Hypothalamus (tissue), 51 donors: ENCODE measurements at places on chromosomes 13 and 19.

DNA sequence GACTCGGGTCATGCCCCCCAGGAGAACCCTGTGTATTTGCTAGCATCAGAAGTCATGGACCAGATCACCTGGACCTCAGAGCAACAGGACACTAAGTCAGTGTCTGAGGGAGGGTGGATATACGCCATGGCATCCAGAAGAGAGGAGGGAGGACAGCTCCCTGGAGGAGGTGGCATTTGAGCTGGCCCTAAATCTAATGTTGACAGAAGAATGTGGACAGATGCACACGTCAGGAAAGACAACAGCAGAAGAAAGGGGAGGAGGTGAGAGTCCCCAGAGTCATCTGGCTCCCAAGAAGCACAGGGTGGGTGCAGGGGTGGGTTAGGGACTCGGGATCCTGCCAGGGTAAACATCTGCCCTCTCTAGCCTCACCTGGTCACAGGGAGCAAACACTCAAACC lies 24.5 kb upstream of the CCNE1 start:
- DNase-seq, result no peak

DNA sequence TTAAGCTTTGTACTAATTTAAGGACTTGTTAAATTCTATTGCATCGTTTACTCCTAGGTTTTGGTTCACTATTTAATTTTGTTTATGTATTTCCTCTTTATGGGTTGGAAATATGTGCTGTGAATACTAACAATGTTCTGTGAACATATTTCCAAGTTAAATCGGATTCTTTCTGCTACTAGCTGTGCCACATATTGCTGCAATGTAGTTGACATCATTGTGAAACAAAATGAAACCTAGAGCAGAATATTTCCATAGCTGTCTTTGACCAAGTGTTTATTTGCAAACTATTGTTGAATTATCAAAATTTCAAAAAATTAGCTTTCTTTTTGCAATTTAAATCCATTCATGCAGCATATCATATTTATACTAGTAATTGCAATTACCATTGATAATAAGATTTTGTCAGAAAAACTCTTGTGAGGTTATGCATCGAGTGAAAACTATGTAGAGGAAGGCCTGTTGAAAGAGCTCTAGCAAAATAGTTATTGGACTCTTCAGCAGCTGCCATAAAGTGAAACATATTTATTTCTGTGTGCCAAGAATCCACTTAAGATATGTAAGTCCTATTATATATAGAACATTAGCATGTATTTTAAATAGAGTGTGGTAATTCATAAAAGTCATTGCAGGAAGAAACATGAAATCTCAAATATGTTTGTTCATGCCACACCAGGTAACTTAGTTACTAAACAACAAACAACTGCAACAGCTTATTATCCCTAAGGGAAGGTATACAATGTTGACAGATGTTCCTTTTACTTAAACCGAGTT lies 575.1 kb downstream of the SLITRK6 start:
- no peak for DNase-seq

GRCh38 chr19:49133621-49134454 lies 14.5 kb downstream of the PPFIA3 start:
- DNase-seq, result no peak

- no peak for DNase-seq
Observed at GRCh38 chr13:112561478-112561877, 26.5 kb downstream of the TUBGCP3 start.

- no peak for DNase-seq
Observed at GRCh38 chr13:113838711-113839201, 25.1 kb downstream of the GAS6 start.

GRCh38 chr13:113654175-113654560 lies 3.8 kb downstream of the ATP4B start:
- no peak for DNase-seq

GRCh38 chr19:18097993-18098890 lies 664 bp downstream of the MAST3 start:
- no peak for DNase-seq

- no peak for DNase-seq
Observed at GRCh38 chr19:2770055-2771013, 12.7 kb downstream of the SGTA start.

- no peak for DNase-seq
Observed at GRCh38 chr19:41620171-41620570, 6.7 kb downstream of the CEACAM4 start.

DNA sequence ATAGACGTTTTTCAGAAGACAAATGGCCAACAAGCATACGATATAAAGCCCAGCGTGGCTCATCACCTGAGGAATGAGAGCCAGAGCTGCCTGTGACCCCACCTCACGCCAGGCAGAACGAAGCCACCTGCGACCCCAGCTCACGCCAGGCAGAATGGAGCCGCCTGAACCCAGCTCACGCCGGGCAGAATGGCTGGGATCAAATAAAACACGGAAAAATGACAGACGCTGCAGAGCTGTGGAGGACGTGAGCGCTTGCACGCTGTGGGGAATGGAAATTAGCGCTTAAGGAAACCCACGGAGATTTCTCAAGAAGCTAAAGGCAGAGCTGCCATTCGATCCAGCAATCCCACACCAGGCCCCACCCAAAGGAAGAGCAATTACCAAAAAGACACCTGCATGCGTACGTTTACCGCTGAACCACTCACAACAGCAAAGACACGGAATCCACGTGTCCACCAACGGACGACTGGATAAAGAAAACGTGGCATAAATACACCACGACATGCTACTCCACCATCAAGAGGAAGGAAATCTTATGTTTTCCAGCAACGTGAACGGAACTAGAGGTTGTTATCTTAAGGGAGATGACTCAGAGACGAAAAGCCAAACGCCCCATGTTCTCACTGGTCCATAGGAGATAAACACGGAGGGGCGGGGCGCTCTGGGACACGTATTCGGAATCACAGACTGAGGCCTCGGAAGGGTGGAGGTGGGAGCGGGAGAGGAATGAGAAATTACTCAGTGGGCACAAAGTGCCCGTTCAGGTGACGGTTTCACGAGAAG lies 30.7 kb upstream of the C13orf46 start:
- no peak for DNase-seq

- DNase-seq, result no peak
Observed at GRCh38 chr19:11322269-11323024, 17.0 kb downstream of the RAB3D start.

GRCh38 chr19:46269101-46269500 lies 27.7 kb upstream of the HIF3A start:
- DNase-seq, result no peak

DNA sequence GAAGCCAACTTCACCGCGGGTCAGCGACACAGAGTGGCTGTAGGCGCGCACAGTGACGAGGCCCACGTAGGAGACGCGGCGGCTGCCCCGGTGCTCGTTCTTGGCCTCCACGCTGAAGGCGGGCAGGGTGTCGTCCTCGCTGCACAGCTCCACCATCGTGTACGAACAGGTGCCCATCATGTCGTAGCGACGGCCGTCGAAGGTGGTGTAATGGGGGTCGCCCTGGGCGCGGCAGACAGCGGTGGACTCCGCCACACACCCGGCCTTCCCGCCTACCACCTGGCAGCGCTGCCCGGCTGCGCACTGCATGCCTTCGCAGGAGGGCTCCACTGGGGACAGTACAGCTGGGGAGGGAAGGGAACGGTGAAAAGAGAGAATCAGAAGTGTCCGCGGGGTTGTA lies 10.0 kb downstream of the FCGBP start:
- no peak for DNase-seq

DNA sequence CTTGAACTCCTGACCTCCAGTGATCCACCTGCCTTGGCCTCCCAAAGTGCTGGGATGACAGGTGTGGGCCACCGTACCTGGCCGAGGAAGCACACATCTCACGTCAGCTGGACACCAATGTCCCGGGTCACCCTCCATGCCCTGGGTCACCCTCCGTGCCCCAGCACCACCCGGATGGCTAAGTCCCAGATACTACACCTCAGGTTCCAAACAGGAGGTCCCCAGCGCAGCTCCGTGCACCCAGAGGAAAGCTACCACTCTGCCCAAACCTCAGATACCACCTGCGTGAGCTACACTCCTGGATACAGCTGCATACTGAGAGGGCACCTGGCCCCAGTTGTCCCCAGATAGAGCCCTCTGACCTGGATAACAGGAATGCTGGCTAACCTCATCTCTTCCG lies 14.0 kb downstream of the LRRC4B start:
- no peak for DNase-seq

DNA sequence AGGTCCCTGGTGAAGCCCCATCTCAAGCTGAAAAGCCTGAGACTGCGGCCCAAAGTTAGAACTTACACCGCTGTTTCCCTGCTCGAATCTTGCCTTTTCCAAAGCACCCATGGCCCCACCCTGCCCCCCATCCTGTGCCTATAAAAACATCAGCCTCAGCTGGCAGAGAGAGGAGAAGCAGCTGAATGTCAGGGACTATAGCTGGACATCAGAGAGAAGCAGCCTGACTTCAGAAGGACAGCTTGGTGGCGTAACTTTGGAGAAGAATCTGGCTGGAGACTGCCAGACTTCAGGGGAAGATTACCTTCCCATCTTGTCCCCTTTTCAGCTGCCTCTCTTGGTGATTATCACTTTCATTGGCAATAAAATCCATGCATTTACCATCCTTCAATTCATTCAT lies 9.3 kb upstream of the RCBTB2 start:
- DNase-seq, result no peak

GRCh38 chr13:112727581-112727980 lies 37.7 kb downstream of the ATP11A start:
- no peak for DNase-seq
